ENCODE measurements at places on chromosomes 7 and 10. TPM values are rescaled to one million over a fixed set of nuclear protein-coding genes. Genes with fewer than 3 reads are reported as not detected.
A peak's percentile ranks its signal among the peaks of the same experiment; 100 is the strongest.

PAPOLB gene
- total RNA-seq = not detected

- peak; percentile 39 for DNase-seq
These were observed 114.2 kb upstream of the FAM3C start for GRCh38 chr7:121510302-121510701.

- DNase-seq = no peak
These were observed 178.6 kb downstream of the FANK1 start for GRCh38 chr10:126075009-126075408.

DNA sequence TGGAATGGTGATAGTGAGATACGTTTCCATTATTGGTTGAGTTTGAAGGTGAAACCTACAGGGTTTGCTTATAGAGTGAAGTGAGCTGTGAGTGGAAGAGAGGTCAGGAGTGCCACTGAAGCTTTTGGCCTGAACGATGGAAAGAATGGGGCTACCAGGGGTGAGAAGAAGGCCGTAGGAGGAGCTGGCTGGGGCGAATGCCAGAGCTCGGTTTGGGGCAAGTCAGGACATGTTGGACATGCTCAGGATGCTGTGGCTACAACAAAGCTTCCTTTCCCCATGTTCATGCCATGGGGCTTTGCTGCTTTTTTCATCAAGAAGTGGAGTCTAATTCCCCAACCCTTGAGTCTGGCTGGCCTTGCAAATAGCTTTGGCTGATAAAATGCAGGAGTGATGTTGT, 253.7 kb downstream of the GLRX3 start:
- DNase-seq = no peak

Data from CD4-positive, alpha-beta T cell (primary cell).